ENCODE measurements at places on chromosomes 2 and 18.
A peak's percentile ranks its signal among the peaks of the same experiment; 100 is the strongest.

DNA sequence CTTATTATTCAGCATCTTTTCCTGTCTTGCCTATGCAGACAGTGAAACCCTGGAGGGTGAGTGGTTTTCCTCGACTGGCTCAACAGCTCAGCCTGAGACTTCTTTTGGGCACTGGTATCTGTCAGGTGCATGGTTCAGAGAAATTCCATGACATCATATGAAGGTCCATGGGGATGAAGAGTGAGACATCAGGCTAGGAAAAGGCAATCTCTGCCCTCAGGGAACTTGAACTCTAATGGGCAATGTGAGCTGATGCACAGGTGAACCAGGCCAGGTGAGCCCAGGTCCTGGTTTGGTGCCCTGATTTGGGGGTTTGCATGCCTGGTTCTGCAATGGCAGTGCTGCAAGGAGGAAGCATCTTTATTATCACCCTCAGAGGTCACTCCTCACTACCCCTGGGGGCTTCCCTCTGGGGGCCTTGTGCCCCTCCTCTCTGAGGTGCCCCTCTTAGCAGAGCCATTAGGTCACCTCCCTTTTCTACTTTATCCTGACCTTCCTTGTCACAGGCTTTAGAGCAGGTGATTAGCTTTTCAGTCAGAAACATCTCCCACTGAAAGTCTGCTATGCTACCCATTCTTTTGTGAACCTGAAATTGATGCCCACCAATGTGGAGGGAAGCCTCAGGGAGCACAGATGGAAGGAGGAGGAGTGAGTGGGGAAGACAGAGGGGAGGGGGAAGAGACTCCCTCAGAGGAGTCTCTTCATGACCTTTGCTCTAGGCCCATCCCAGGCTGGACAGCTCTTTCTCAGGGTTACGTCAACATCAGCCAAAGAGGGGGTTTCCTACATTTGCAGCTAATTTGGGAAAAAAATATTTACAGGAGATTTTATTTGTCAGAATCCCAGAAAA is 47.3 kb downstream of the MERTK start:
- DNase-seq, result no peak

DNA sequence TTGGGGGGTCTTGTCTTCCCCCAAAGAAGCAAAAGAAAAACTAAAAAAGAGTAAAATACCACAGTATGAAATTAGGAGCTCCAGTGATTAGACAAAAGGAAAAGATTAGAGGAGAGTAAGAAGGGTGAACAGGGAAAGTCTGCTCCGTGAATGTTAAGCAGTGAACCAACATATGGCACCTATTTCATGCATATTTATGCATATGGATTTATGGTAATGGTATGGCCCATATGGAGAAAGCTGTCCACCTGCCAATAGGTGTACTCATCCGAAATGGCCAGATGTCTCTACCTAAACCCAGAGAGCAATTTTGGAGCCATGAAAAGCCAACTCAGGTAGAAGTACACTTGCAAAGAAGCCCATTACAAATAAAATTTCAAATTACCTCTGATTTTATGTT is 404.0 kb upstream of the RAB6C start:
- no peak for DNase-seq

GRCh38 chr2:43513216-43513615 is 82.6 kb downstream of the THADA start:
- peak; percentile 62 for DNase-seq

DNA sequence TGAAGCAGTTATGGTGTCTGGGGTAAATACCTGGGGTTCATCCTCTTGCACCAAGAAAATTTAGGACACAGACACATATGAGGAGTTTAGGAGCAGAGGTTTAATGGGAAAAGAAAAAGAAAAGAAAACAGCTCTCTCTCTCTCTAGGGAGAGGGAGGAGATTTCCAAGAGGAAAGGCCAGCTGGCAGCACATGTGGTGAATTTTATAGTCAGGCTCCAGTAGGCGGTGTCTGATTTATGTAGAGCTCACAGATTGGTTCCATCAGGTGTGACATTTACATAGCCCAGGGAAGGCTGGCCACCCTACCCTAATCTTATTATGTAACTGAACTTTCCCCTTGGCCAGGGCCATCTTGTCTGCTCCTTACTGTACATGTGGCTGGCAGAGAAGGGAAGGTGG is 297.5 kb upstream of the RGPD4 start:
- DNase-seq, result no peak

DNA sequence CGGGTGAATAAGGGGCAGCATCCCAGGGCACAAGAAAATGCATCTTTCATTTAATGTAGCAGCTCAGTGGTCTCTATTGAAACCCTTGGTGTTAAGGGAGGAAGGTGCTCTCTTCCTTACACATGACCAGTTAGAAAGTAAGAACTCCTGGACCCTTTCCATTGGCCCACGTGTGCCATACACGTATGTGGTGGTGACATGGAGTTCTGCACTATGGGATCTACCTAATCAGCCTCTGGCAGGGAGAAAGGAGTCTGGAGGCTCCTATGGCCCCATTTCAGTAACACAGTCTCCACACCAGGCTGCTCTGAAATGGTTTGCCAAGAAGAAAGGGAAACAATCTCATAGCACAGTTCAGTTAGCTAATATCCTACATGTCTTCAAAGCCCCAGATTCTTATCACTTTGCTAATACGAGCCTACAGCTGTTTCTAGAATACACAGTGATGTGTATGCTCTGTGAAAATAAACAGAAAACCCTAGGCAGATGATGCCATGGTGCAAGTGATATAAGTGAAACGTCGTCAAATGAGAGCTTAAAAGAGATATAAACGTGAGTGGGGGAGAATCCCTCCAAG is 7.0 kb downstream of the EFEMP1 start:
- DNase-seq, result peak; percentile 63

DNA sequence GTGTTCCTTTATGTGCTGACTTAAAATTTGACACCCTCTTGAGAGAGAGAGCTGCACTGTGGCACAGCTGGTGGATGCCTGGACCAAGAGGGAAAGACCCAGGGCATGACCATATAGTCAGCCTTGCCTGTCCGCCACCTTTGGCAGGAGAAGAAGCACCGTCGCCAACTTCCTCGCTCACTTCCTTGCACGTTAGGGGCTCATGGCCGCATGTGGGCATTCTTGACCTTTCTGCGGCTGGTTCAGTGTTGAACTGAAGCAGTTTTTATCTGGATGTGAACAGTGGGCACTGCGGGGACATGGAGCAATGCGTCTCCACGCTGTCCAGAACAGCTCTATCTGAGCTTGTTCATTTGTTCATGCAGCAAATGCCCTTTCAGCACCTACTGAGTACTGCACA is 66.9 kb downstream of the TRAPPC12 start:
- DNase-seq, result no peak

GRCh38 chr2:38613849-38614213 is 11.1 kb upstream of the HNRNPLL start:
- DNase-seq, result no peak

- DNase-seq, result no peak
Measured at GRCh38 chr2:113977060-113977659, 87.3 kb downstream of the ACTR3 start.

DNA sequence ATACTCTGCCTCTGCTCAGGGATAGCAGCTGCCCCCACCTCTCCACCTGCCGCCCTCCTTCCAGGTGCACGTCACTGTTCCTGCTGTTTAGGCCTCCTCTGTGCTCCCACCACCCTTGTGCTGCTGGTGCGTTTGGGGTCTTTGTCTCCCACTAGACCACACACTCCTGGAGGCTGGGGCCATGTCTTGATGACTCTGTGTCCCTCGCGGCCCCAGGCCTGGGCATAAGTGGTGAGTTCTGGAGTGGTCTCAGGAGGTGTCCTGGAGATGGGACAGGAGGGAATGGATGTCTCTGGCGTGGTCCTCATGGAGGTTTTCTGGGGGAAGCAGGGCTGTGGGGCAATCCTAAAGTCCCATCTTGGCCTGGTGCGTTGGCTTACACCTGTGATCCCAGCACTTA is 132.1 kb downstream of the TFCP2L1 start:
- DNase-seq, result no peak

Measured in EH (cell line).